ENCODE measurements at places on chromosomes 13 and 19. TPM values are rescaled to one million over a fixed set of nuclear protein-coding genes. Genes with fewer than 3 reads are reported as not detected.

Gene ADM5
- polyA plus RNA-seq: 0.67 TPM

Gene TPT1
- 6,931 TPM for polyA plus RNA-seq

Gene DAND5
- not detected for polyA plus RNA-seq

Gene ZNF568
- polyA plus RNA-seq: 24.8 TPM
